ENCODE measurements at places on chromosomes 13 and 19.

GRCh38 chr13:107585469-107586180 lies 629.7 kb downstream of the LIG4 start:
- DNase-seq, result no peak

GRCh38 chr13:52849291-52850071 lies 1.0 kb upstream of the PCDH8 start:
- no peak for DNase-seq

GRCh38 chr13:28753208-28753892 lies 34.6 kb upstream of the SLC46A3 start:
- DNase-seq, result no peak

DNA sequence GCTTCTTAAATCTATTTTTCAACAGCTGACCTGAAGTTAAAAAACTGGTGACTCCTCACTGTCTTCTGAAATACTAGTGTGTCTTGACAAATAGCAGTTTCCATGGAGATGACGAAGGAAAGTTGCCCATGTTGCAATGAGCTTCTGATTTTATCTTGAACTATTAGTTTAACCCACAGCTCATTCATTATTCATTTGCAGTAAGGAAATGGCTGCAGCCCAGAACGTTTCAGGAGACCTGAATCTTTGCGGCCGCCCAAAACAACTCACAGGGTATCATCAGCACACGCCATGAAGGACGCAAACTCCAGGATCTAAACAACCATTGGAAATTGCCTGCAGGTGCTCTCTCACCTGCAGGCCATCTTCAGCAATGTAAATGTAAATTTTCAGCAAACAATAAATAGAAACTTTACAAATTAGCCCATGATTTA lies 142.5 kb downstream of the DCLK1 start:
- DNase-seq, result no peak

GRCh38 chr13:43693639-43694038 lies 93.1 kb downstream of the ENOX1 start:
- no peak for DNase-seq

Measured in stimulated activated CD4-positive, alpha-beta T cell treated with anti-CD3 and anti-CD28 coated beads, Interleukin-15, amount 100 ng/mL, for 1 hour (primary cell).